Heart right ventricle (tissue), 16 donors: ENCODE measurements at places on chromosomes 6 and 20. TPM values are rescaled to one million over a fixed set of nuclear protein-coding genes. Genes with fewer than 3 reads are reported as not detected.

GRCh38 chr6:157609556-157609955 is 213.5 kb upstream of the SNX9 start:
- no peak for DNase-seq

DNA sequence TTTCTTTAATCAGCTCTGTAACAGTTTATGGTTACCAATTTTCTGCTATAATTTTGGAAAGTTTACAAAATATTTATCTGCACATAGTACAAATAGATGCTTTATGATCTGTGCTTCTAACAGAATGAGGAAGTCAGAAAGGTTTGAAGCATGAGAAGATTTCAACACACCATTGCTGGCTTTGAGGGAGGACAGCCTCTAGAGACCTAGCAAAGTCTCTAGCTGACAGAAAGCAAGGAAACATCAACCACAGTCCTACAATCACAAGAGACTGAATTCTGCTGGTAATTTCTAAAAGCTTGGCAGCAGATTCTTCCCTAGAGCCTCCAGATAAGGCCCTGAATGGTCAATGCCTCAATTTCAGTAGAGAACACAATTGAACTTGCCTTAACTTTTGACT is 750.8 kb upstream of the SLC35B3 start:
- no peak for DNase-seq

RNASET2 gene
- total RNA-seq: 9.8 TPM

GRCh38 chr20:24163506-24163905 is 174.9 kb upstream of the GGTLC1 start:
- no peak for DNase-seq

CTCFL gene
- total RNA-seq: not detected

DNA sequence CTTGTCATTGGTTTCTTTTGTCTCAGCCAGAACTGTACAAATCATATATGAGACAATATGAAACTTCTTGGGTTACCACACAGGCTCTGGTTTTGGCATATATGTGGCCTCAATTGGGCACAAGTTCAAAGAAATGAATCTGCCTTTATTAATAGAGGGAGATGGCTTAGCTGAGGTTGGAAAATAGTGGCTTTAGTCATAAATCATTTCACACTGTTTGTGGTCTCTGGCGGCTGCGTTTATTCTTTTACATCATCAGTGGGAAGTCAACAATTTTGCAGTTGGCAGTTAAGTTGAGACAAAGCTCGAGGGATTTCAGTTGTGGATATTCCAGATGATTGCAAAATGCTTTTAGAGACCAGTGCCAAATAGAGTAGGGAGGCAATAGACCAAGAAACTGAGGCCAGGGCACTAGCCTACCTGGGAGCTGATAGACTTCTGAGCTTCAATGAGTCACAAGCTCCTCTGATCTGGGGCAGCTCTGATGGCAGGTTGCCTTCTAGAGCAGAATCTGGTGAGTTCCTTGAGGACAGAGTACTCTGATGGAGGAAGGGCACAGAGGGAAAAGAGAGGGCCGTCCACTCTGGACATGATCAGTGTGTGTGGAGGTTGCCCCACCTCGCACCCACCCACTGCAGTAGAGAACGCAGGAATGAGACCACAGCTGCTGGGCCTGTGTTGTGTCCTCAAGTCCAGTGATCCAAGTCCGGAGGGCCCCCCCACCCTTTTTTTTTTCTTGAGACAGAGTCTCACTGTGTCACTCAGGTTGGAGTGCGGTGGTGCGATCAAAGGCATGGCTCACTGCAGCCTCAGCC is 73.5 kb downstream of the ARMC2 start:
- DNase-seq: no peak

GRCh38 chr6:75934643-75935472 is 137.6 kb downstream of the IMPG1 start:
- peak; percentile 16 for DNase-seq

GRCh38 chr6:111552958-111553357 is 52.7 kb downstream of the TRAF3IP2 start:
- DNase-seq: no peak

DNA sequence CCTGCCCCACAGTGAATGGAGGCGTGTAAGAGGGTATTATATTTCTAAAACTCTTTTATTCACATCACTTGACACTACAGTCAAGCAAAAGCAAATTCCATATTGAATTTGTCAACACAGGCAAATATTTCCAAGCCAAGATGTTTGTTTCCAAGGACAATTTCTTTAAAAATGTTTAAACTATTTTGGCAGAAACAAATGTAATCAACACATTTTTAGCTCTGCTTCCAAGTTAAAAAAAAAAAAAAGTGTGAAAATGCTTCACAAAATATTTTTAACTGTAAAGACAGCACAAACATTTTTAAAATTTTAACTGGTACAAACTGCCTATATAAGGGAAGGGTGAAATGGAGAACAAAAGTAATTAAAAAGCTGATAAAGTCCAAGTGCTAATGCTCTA is 44.9 kb upstream of the DST start:
- DNase-seq: no peak

DNA sequence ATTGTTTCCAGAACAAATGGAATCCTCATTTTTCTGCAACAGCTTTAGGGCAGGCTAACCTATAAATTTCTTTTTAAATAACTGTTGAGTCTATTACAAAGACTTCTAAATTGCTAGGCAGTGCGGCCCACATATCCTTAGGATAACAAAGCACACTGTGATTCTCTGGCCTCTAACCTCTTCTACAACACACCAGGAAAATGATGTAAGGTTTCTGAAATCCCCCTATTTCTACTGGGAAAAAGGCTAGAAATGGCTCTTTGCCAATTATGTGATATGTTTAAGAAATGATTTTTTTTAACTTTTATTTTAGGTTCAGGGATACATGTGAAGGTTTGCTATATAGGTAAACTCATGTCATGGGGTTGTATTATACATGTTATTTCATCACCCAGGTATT is 17.3 kb upstream of the NT5E start:
- DNase-seq: no peak

IL17F gene
- total RNA-seq: not detected

DNA sequence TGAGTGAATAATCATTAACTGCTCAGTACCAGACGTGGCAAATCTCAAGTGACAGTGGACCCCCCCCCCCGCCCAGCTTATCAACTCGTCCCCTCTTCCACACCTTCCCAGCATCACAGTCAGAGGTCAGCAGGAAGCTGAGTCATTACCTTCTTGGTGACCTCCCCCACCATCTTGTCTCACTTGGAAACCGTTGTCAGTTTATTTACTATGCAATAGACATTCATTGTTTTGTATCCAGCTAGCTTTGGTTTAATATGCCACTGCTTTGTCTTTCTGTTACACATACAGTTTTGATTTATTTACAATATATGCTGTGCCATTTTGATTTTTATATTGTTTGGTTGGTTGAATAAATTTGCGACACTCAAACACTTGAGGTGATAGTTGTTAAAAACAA is 158.1 kb downstream of the QKI start:
- no peak for DNase-seq

DNA sequence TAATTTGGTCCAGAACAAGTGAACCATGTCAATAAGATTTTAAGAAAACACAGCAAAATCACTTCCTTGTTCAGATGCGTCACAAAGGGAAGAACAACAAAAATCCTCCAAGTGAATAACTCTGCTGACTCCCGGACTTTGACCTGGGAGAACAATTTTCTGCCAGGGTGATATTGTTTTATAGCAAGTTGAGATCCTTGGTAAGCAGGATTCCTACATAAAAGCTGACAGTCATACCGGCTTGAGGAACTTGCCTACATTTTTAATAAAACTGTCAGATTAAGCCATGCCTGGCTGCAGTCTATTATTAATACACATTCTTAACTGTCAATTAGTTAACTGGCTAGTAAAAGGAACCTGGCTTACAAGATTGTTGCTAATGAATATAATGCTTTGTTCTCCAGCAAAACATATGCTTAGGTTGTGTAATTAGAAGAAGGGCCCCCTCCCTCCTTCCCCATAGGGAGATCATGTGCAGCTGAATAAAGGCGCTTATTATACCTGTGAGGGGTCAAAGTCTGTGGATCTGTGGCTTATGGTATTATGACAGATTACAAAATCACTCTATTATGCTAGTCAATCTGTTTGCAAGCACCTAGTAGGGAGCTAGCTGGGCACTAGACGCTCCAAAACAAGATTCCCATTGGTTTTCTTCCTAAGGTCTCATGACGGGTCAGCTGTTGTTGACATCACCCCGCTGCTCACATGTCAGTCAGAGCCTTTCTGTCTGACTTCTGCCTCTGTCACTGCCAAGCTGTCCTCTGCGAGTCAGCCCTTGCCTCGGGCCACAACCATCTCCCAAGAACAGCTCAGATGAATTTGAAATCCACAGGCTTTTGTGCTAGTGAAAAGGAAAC is 44.6 kb upstream of the SEC63 start:
- DNase-seq: no peak

DNA sequence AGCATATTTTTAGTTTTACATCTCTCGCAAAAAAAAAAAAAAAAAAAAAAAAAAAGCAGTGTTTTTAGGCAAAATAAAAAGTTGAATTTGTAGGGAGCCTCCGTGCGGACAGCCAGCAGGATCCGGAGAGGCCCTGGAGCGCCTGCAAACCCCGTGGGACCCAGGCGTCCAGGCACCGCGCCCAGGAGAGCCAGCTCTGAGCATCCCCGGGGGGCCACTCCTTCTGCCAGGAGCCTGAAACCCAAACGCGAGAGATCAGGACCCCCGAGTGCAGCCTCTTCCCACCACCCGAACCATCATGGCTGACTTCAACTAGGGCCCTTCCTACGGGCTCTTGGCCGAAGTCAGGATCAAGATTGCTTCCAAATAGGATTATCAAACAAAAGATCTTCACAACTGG is 54.1 kb upstream of the LY86 start:
- DNase-seq: no peak

CEP57L1 gene
- 8.6 TPM for total RNA-seq

- DNase-seq: peak; percentile 41
These were observed 104.5 kb downstream of the IBTK start for GRCh38 chr6:82143041-82143481.

- DNase-seq: no peak
These were observed 15.4 kb upstream of the KIAA1755 start for GRCh38 chr20:38275815-38276550.

TBX18 gene
- total RNA-seq: 2.6 TPM
